AG04449 (cell line): ENCODE measurements at places on chromosomes 6 and 20.

GRCh38 chr6:46473881-46474280 lies 17.4 kb downstream of the RCAN2 start:
- DNase-seq: no peak

- no peak for DNase-seq
Measured at GRCh38 chr20:16128538-16129106, 444.6 kb downstream of the KIF16B start.

GRCh38 chr20:49937027-49937929 lies 1.1 kb downstream of the RNF114 start:
- no peak for DNase-seq

DNA sequence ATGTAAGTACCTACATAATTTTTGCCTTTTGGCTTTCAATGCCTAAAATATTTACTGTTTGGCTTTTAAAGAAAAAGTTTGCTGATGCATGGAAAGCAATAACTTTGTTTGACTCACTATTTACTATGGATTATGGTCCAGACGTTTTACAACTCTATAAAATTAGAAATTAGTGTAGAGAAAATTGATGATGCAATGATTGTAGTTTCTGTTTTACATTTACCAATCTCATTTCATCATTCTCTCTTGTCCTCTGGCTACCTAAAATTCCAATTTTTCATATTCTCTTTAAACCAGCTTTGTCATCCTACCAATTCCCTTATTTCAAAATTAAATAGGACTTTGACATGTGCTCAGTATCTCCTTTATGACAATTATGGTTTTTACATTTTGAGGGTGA lies 131.0 kb downstream of the IMPG1 start:
- no peak for DNase-seq

GRCh38 chr6:32472781-32473375 lies 33.2 kb downstream of the HLA-DRA start:
- DNase-seq: no peak

- DNase-seq: no peak
Measured at GRCh38 chr20:17773619-17774018, 73.9 kb downstream of the BANF2 start.

GRCh38 chr20:4632876-4633275 lies 88.8 kb upstream of the PRND start:
- no peak for DNase-seq

DNA sequence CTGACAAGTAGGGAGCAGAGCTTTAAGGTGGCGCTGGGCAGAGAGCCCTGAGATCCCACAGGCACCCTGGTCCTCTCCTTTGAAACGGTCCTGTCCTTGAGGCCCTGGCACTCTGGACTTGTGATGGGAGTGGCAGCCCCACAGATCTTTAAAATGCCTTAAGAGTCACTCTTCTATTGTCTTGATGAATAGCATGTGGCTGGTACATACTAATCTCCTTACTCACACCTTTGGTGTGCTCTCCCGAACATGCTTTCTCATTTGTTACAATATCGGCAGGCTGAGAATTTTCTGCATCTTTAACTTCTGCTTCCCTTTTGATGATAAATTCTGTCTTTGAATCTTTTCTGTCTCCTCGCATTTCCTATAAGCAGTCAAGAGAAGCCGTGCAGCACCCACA lies 333.8 kb downstream of the TFAP2A start:
- no peak for DNase-seq

DNA sequence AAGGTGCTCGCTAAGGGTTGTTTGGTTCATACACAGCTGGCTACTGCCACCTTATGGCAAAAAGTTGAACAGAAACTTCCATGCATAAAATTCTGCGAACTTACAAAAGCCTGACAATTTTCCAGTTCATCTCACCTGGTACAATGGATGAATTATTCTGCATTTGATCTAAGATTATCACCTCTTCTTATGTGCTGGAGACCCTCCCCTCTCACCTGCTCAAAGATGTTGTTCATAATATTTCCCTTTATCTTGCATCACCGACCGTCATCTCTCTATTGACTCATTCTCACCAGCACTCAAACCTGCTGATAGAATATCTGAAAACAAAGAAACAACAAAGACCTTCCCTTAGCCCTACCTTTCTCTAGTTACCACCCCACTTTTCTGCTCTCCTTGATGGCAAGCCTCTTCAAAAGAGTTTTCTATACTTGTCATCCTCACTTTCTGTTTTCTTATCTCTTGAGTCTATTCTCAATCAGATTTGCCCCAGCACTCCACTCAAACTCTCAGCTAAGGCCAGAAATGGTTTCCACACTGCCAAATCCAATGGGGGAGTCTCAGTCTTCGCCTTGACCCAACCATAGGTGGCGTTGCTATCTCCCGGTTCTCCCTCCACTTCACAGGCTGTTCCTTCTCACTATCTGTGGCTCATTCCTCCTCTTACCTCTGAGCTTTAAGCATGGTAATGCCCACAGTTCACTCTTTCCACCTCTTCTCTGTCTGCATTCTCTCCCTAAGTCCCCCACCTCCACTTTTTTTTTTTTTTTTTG lies 25.8 kb downstream of the SNRNP48 start:
- no peak for DNase-seq

DNA sequence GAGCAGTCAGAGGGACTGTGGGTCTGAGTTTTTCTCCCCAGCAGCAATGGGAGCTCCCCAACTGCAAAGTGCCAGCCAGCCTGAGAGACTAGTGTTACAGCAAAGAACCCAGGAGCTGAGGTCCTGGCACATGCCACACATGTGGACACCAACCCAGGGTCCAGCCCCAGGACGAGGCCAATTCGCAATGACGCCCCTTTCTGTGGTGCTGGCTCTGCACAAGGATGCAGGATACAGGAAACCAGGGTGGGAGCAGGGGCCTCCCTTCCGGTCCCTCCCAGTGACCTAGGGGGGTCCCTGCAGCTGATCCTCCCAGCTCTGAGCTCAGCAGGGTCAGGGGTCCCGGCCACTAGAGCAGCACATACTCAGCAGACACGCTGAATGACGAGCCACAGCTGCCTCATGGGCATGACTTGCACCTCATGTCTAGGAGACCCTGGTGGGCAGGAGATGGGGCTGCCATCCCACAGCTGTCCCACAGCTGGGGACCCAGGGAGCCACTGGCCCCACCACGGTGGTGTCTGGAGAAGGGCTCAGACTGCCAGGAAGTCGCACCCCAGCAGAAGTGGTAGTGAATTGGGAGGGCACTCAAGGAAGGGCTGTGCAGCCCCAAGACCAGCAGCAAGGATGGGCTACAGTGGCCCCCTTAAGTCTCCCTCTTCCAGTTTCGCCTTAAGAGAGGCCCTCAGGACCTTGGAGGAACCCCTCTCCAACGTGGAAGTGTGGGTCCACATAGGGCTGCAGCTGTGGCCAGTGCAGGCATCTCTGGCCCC lies 3.6 kb downstream of the ARFRP1 start:
- DNase-seq: no peak
